AG09319 (cell line): ENCODE measurements at places on chromosomes 1 and 21.

DNA sequence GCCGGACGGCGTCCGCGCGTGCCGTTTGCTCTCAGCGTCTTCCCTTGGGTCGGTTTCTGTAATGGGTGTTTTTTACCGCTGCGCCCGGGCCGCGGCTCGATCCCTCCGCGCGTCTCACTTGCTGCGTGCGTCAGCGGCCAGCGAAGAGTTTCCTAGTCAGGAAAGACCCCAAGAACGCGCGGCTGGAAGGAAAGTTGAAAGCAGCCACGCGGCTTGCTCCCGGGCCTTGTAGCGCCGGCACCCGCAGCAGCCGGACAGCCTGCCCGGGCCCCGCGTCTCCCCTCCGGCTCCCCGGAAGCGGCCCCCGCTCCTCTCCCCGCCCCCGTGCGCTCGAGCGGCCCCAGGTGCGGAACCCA, 159.8 kb downstream of the RUNX1 start:
- no peak for DNase-seq

DNA sequence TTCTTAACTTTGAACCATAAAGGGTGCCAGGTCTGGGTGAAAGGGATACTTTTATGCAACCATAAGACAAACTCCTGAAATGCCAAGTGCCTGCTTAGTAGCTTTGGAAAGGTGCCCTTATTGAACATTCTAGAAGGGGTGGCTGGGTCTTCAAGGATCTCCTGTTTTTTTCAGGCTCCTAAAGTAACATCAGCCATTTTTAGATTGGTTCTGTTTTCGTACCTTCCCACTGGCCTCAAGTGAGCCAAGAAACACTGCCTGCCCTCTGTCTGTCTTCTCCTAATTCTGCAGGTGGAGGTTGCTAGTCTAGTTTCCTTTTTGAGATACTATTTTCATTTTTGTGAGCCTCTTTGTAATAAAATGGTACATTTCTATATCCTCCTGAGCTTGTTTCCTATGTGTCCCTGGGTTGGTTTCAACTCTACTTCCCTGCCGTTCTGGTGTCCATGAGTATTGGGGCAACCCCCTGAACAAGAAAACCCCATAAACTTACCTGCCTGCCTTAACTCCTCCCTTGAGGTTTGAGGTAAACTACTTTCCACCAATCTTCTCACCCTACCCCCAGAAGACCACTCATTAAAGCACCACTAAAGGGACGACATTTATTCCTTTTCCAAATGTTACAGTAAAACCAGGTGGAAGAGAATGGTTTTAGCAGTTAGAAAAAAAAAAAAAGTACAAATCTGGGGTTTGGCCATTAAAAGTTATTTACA, 2.6 kb downstream of the MARCKSL1 start:
- DNase-seq, result no peak

GRCh38 chr1:30505853-30506252, 217.5 kb downstream of the MATN1 start:
- no peak for DNase-seq

- peak; percentile 76 for DNase-seq
These were observed 208.2 kb upstream of the TMEM51 start for GRCh38 chr1:14945132-14946010.

GRCh38 chr1:46611691-46612221, 4.9 kb downstream of the MOB3C start:
- DNase-seq, result no peak

GRCh38 chr1:20494609-20495311, 8.8 kb upstream of the CAMK2N1 start:
- peak; percentile 64 for DNase-seq

GRCh38 chr1:9728451-9729295, 77.1 kb downstream of the PIK3CD start:
- no peak for DNase-seq

- DNase-seq, result no peak
These were observed 5.3 kb downstream of the TRAF3IP3 start for GRCh38 chr1:209761011-209761635.

- no peak for DNase-seq
These were observed 6.9 kb downstream of the LAX1 start for GRCh38 chr1:203771901-203772301.

- no peak for DNase-seq
These were observed 16.3 kb downstream of the ZMYM4 start for GRCh38 chr1:35284852-35285251.

GRCh38 chr1:72606216-72606810, 324.0 kb upstream of the NEGR1 start:
- no peak for DNase-seq

GRCh38 chr1:116945421-116945820, 35.7 kb downstream of the PTGFRN start:
- no peak for DNase-seq

DNA sequence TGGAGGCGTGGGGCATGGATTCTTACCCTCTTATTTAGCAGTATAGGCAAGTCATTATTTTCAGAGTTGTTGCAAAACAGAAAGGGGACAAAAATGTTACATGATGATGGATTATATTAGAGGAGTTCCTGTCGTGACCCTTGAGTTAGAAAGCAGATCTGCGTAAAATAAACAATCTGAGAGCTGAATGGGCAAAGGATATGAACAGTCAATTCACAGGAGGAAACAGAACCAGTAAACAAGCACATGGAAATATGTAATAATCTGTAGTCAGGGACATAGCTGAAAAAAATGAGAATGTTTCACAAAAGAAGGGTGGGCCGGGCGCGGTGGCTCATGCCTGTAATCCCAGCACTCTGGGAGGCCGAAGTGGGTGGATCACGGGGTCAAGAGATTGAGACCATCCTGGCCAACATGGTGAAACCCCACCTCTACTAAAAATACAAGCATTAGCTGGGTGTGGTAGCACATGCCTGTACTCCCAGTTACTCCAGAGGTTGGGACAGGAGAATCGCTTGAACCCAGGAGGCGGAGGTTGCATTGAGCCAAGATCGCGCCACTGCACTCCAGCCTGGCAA, 20.9 kb downstream of the RCAN1 start:
- DNase-seq, result no peak

DNA sequence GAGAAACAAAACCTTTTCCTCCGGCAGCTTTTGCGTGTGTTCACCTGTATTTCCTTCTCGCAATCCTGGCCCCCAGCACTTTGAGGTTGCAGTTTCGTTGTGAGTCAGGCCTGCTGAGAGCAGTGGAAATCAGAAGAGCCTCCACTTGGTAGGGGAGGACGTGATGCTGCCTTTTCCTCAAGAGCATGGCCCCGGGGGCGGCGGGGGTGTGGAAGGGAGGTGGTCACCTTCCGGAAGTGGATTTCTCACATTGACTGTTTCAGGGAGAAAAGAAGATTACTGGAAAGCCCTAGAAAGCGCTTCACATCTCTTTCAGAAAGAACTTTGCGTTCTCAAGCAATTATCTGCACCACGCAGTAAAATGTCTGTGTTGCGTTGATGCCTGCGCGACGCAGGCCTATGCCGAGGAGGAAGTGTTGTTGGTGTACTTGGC, 12.2 kb upstream of the IL10 start:
- DNase-seq, result no peak

GRCh38 chr21:36786186-36786585, 87.3 kb downstream of the SIM2 start:
- DNase-seq, result no peak

- DNase-seq, result no peak
These were observed 470.6 kb downstream of the PTPRU start for GRCh38 chr1:29706936-29707335.

- DNase-seq, result no peak
These were observed 55.1 kb downstream of the KIF26B start for GRCh38 chr1:245209658-245210435.

DNA sequence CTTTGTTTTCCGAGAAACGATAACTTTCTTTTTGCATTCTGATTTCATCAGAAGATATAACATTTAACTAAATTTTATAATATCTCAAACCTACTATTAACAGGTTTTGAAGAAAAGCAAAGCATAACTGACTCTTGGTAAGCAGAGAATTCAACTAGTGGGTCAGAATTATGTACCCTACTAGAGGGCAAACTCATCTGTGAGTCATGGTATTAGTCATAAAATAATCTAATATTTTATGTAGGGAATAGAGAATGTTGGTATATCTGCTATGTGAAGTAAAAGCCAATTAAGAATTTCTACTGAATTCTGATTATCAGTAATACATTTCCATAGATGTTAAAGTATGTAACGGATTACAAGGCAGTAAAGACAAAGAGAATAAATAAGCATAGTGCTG, 56.8 kb downstream of the USP1 start:
- no peak for DNase-seq

- no peak for DNase-seq
These were observed 403.1 kb downstream of the RRAGC start for GRCh38 chr1:38456531-38456876.

DNA sequence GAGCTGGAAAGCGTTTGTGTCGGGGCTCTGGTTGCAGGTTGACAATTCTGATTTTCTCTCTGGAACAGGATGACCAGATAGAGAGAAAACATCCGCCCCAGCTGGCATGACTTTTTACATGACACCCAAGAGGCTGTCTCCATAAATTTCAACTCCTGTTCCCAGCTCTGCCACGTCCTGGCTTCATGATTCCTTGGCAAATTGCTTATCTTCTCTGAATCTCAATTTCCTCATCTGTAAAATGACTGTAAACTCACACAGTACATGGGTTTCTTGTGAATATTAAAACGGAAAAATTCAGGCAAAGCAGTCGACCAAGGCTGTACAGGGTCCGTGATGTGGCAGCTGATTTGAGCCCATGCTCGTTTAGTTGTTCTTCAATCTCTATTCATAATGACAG, 572.7 kb downstream of the AJAP1 start:
- no peak for DNase-seq

- DNase-seq, result no peak
These were observed 127.7 kb upstream of the AJAP1 start for GRCh38 chr1:4526747-4527146.

GRCh38 chr1:77514921-77515776, 167.3 kb downstream of the ZZZ3 start:
- no peak for DNase-seq

DNA sequence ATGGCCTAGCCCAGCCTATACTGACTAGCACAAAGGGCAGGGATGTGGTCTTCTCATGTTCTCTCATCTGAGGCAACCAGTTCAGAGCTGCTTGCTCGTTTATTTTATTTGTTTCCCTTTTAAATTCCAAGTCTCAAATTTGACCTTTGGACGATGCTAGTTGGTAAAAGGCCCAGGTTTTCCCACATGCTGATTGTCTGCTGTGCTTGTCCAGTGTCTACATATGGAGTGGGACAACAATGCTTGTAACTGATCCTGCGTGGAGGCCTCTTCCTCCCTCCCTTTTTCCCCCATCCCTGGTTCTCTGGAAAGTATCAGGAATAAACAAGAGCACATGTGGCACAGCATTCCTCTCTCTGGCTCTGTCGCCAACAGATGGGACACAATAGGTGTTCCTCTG, 34.0 kb upstream of the BEND5 start:
- peak; percentile 57 for DNase-seq

GRCh38 chr1:46532095-46532494, 19.4 kb downstream of the KNCN start:
- DNase-seq, result no peak

- no peak for DNase-seq
These were observed 24.8 kb downstream of the TNFRSF8 start for GRCh38 chr1:12087797-12088314.

- no peak for DNase-seq
These were observed 132.9 kb upstream of the GFI1 start for GRCh38 chr1:92619466-92620189.

DNA sequence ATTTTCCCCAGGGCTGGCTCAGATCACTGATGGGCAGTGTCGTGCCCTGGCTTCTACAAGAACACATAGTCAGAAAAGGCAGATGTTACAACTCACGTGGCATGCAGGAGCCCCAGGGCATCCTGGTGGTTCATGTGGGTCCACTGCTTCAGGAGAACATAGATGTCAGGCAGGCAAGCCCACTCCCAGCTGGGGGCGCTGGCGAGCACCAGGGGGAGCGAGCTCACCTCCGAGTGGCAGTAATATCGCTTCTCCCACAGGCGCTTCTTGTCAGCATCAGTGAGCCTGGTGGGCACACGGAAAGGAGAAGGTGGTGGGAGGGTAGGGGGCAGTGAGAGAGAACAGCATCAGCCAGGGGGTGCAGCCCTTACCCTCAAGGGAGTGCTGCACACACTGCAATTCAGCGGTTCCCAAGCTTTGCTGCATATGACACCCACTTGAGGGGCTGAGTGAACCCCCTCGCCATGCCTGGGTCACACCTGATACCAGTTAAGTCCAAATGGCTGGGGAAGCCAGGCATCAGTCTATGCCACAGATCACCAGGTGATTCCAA, 34.3 kb upstream of the PPP1R15B start:
- DNase-seq, result no peak

- no peak for DNase-seq
These were observed 696.6 kb upstream of the BRINP3 start for GRCh38 chr1:191174298-191174697.

DNA sequence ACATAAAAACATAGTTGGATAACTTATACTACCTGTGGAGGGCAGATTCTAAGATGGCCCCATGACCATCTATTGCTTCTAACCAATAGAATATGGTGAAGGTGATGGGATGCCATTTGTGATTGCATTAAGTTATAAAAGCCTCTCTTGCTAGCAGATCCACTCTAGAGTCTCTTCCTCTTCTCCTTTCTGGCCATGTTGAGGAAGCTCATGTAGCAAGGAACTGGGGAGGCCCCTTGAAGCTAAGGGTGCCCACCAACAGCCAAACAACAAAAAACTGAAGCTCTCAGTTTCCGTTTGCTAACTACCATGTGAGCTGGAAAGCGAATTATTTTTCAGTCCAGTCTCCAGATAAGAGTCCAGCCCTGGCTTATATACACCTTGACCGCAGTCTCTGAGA, 16.0 kb upstream of the AGO1 start:
- DNase-seq, result no peak

DNA sequence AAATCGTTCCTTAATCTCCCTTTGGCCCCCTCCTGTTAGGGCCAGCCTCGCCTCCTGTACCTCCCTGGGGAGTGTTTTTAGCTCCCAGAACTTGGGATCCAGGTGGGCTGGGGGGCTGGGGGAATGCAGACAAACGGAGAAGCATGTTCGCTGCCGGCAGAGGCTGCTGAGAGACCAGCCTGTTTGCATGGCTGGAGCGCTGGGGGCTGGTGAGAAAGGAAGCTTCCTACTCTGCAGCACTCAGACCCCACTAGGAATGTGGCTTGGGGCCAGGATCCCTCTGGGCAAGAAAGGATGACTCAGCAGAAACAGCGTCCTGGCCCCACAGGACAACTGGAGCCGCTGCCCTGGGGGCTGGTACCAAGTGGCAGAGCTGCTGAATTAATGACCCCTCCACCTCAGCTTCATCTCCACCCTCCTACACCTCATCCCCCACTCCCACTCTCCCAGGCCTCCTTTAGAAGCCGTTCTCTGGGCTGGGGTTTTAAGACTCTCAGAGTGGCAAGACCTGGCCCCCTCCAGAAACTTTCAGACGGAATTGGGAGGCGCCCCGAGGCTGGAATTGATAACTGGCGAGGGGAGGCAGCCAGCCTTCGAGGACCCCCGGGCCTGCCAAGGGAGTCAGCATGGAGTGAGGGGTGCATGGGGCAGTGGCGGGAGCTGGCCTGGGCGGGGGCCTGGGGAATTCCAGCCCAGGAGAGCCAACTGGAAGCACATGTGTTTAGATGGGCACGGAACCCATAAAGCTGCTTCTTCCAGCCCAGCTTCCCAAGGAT, 28.5 kb upstream of the EPS8L3 start:
- peak; percentile 91 for DNase-seq

- DNase-seq, result no peak
These were observed 1720.2 kb downstream of the MRPL39 start for GRCh38 chr21:23886828-23887724.
